Caki2 (cell line): ENCODE measurements at places on chromosomes 7 and 10.

- no peak for DNase-seq
Measured at GRCh38 chr7:63925262-63925625, 73.4 kb upstream of the ZNF722 start.

- DNase-seq: peak; percentile 18
Measured at GRCh38 chr7:44306606-44307005, 18.8 kb downstream of the CAMK2B start.

- no peak for DNase-seq
Measured at GRCh38 chr10:128540781-128541761, 414.8 kb upstream of the MKI67 start.

DNA sequence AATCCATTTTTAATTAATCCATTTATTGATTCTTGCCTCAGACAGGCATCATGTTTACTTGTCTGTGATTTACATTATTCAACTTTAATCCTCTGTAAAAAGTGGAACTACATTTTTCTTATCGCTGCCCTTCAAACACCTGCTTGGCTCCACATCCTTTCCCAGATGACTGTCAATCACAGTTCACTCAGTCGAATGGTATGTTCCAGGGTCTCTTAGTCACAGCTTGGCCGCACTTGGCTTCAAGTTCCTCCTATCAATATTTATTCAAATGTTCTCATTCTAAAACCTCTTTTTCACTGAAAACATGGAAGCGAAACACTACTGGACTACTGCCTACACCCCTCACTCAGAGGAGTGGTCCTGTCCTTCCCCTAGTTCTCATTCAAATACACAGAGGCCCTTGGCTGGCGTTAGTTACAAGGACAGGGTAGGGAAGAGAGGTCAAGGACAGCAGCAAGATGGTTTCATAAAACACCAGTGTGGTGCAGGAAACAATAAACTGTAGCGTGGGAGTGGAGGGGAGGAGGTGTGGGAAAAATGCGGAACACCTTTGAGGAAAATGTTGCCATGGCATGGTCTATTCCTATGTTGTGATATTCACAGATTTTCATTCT lies 143.2 kb downstream of the USP6NL start:
- no peak for DNase-seq

- DNase-seq: no peak
Measured at GRCh38 chr10:114499630-114500190, 95.4 kb upstream of the AFAP1L2 start.

DNA sequence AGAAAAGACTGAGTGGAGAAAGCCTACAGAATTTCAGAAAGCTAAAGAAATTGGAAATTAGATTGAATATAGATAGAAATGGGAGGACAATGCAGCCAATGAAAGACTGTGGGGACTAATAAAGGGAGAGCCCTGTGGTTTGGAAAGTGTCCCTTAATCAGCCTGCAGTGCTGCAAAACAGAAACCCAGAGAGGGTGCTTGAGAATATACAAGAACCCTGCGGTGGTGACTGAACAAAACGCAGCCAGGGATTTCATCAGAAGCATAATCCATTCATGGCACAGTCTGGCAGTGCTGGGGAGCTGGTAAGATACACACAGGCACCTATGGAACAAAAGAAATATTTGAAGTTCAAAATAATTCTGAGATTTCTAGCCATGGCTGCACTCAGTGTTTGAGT lies 19.1 kb downstream of the CEP41 start:
- DNase-seq: no peak
